Smooth muscle cell of bladder (primary cell): ENCODE measurements at places on chromosomes 11 and 22. TPM values are rescaled to one million over a fixed set of nuclear protein-coding genes. Genes with fewer than 3 reads are reported as not detected.

PATE4 gene
- total RNA-seq: not detected in 2 replicates

STK33 gene
- 0.37 and 0.57 TPM in 2 replicates for total RNA-seq

ENDOD1 gene
- total RNA-seq: 23.9 and 48.1 TPM in 2 replicates

MIOX gene
- not detected in 2 replicates for total RNA-seq

TRIM6 gene
- total RNA-seq: 3.0 and 4.6 TPM in 2 replicates

ZNF215 gene
- 3.1 and 4.3 TPM in 2 replicates for total RNA-seq

THY1 gene
- 154 and 200 TPM in 2 replicates for total RNA-seq

OR2D2 gene
- 0.14 and 0.18 TPM in 2 replicates for total RNA-seq

MS4A4A gene
- total RNA-seq: not detected in 2 replicates

MRPL48 gene
- 21.9 and 26.7 TPM in 2 replicates for total RNA-seq

ASPHD2 gene
- total RNA-seq: 2.0 and 2.5 TPM in 2 replicates

NRIP3 gene
- total RNA-seq: 7.0 and 8.0 TPM in 2 replicates

DLG2 gene
- 0.85 and 1.6 TPM in 2 replicates for total RNA-seq

EHF gene
- total RNA-seq: 0.09 and 0.28 TPM in 2 replicates
